ENCODE measurements at places on chromosomes 1 and 21.

- no peak overlapping the region for H3K27ac ChIP-seq
- no peak overlapping the region for H3K4me3 ChIP-seq
- H3K36me3 ChIP-seq: no peaks in the 10 kb centered on the region
- no peak for DNase-seq
- H3K4me1 ChIP-seq: no peaks in the 10 kb centered on the region
Observed at GRCh38 chr1:15354580-15354965, 55.1 kb upstream of the EFHD2 start.

- H3K36me3 ChIP-seq: no peaks in the 10 kb centered on the region
- H3K27ac ChIP-seq: no peak overlapping the region
- no peak overlapping the region for H3K4me3 ChIP-seq
- no peaks in the 10 kb centered on the region for H3K4me1 ChIP-seq
- H3K27me3 ChIP-seq: no peaks in the 10 kb centered on the region
Observed at GRCh38 chr1:223271085-223271781, 92.7 kb downstream of the SUSD4 start.

GRCh38 chr1:160499631-160500030 lies 23.4 kb downstream of the SLAMF6 start:
- no peak overlapping the region for H3K27ac ChIP-seq
- H3K36me3 ChIP-seq: peaks cover 19% of the 10 kb centered on the region
- H3K4me1 ChIP-seq: peaks cover 3% of the 10 kb centered on the region
- DNase-seq: no peak
- H3K4me3 ChIP-seq: no peak overlapping the region

DNA sequence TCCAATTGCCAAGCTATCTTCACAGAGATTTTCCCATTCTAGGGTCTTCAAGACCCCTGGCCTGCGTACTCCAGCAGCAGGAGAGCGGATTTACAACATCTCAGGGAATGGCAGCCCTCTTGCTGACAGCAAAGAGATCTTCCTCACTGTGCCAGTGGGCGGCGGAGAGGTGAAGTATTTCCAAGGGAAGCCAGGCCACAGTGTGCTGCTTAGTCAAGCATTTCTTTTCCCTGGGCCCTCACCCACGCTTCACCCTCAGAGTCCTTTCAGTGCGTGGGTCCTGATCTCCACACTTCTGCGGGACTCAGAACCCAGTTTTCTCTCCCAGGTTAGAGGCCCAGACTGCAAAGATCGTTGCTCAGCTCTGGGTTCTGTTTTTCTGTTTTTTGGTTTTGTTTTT lies 13.1 kb downstream of the CDCA8 start:
- no peak for DNase-seq
- H3K4me3 ChIP-seq: no peak overlapping the region

GRCh38 chr1:231807541-231807940 lies 181.0 kb downstream of the DISC1 start:
- H3K4me3 ChIP-seq: no peak overlapping the region
- DNase-seq: no peak
- no peak overlapping the region for H3K27ac ChIP-seq

DNA sequence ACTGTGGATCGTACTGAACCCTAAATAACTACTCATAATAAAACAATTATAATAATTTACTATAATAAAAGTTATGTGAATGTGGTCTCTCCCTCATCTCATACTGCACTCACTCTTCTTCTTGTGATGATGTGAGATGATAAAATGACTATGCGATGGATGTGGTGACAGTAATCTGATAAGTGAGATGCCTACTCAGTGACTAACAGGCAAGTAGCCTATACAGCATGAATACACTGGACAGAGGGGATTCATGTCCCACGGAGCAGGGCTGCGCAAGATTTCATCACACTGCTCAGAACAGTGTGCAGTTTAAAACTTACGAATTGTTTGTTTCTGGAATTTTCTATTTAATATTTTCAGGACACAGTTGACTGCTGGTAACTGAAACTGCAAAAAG lies 304.0 kb downstream of the DUSP10 start:
- no peaks in the 10 kb centered on the region for H3K36me3 ChIP-seq
- H3K4me1 ChIP-seq: peaks cover 13% of the 10 kb centered on the region
- no peak for DNase-seq
- H3K27ac ChIP-seq: no peak overlapping the region
- H3K4me3 ChIP-seq: no peak overlapping the region
- no peaks in the 10 kb centered on the region for H3K27me3 ChIP-seq

DNA sequence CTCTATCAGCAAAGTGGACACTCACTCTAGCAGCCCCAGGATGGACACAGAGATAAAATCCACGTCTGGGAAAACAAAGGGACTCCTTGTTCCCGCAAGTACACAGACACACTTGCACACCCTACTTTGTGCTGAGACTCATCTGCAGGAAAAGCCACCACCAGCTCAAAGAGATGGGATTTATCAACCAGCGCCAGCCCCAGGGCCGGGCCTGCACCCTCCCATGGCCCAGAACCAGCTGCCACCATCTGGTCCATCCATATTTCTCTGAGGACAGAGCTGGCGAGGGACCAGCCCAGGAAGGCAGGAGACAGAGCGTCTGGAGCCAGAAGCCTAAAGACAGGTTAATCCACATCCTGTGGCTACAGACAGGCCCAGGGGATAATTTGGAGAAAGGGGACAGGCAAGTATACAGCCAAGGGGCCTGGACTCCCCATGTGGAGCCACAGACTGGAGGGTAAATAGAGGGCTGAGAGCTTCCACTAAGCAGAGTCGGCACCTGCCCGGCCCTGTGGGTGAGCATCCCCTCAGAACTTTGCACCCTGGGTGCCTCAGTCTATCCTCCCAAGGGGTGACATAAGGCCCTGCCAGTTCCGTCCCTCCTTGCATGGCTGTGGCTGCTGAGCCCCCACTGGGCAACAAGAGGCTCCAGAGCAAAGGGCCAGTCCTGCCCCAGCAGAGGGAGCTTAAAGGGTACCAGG lies 233.9 kb downstream of the PTPRU start:
- peaks cover 3% of the 10 kb centered on the region for H3K27me3 ChIP-seq
- no peak overlapping the region for H3K27ac ChIP-seq
- H3K4me3 ChIP-seq: no peak overlapping the region
- no peaks in the 10 kb centered on the region for H3K4me1 ChIP-seq
- no peaks in the 10 kb centered on the region for H3K36me3 ChIP-seq

- no peak for DNase-seq
- H3K27ac ChIP-seq: no peak overlapping the region
- peaks cover 2% of the 10 kb centered on the region for H3K27me3 ChIP-seq
- no peaks in the 10 kb centered on the region for H3K36me3 ChIP-seq
- H3K4me3 ChIP-seq: no peak overlapping the region
Observed at GRCh38 chr1:208450958-208451357, 206.8 kb upstream of the PLXNA2 start.

DNA sequence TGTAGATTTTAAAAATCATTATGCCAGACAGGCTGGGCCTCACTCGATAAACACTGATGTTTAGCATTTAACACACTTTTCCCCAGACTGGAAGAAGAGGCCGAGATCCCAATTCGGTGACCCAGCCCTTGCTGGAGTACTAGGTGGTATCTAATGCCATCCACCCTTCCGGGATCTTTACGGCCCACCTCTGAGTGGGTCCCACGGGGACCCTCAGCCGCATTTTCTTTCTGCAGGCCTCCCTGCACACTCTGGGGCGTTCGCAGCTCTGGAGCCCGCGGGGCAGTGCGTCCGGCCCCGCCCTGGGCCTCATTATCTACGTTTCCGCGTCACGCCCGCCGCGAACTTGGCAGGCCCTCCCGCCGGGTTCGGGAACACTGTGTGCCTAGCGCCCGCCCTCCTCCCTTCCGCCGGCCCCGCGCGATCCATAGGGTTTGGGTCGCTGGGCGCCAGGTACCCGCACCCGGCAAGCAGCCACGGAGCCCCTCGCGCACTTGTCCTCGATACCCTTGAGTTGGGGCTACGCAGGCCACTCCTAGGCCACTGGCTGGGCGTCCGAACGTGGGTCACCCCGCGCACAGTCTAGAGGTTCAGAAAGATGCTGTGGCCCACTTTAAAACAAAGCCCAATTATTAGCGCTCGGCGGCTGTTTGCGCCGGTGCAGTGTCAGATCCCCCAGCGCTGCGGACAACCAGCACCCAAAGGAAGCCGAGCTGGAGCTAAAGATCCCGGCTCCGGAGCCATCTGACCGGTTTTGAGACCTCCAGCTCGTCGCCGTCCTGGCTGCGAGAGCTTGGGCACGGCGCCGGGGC lies 950 bp upstream of the EVA1C start:
- H3K36me3 ChIP-seq: no peaks in the 10 kb centered on the region
- H3K27ac ChIP-seq: peak overlapping the region; percentile 90
- peaks cover 16% of the 10 kb centered on the region for H3K4me1 ChIP-seq
- DNase-seq: peak; percentile 24

- no peaks in the 10 kb centered on the region for H3K27me3 ChIP-seq
- H3K27ac ChIP-seq: no peak overlapping the region
- no peaks in the 10 kb centered on the region for H3K36me3 ChIP-seq
- DNase-seq: no peak
- no peak overlapping the region for H3K4me3 ChIP-seq
Observed at GRCh38 chr1:216894494-216894893, 171.3 kb upstream of the ESRRG start.

DNA sequence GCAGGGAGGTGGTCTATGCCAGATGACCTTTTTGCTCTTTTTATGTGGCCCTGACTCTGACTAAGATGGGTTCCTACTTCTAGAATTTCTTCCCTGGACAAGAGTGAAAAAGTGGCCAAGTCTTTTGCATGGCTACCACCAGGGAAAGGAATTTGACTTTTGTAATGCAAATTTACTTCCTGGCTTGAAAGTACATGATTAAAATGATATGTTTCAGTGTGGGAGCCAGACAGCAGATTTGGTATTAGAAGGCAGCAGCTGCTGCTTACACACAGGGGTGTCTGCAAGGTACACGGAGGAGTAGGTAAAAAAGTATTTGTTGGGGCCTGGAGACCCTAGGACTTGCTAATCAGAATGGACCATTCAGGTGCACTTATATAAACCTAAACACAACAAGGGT lies 78.4 kb downstream of the KCND3 start:
- DNase-seq: no peak
- no peaks in the 10 kb centered on the region for H3K36me3 ChIP-seq
- H3K4me1 ChIP-seq: no peaks in the 10 kb centered on the region
- H3K27me3 ChIP-seq: no peaks in the 10 kb centered on the region
- no peak overlapping the region for H3K4me3 ChIP-seq

DNA sequence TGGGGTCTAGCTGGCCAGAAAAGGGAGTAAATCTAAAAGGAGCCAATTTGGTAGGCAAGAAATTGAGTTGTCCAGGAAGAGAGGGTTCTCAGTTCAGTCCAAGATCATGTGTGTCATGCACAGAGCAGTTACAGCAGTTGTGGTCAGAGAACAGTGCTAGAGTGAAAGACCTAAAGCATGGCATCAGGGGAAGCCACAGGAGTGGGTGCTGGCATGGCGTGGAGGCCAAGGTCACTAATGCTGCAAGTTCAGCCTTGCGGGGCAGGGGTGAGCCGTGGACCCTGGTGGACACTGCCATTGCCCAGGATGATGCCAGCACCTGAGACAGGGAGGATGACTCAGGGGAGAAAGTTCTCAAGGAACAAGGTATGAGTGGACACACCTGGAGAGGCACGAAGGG lies 16.6 kb upstream of the TMEM125 start:
- H3K27me3 ChIP-seq: no peaks in the 10 kb centered on the region
- H3K4me1 ChIP-seq: no peaks in the 10 kb centered on the region
- H3K4me3 ChIP-seq: no peak overlapping the region
- H3K36me3 ChIP-seq: no peaks in the 10 kb centered on the region
- no peak overlapping the region for H3K27ac ChIP-seq

- no peak for DNase-seq
- H3K4me1 ChIP-seq: no peaks in the 10 kb centered on the region
- H3K4me3 ChIP-seq: no peak overlapping the region
- H3K27ac ChIP-seq: no peak overlapping the region
- no peaks in the 10 kb centered on the region for H3K27me3 ChIP-seq
Observed at GRCh38 chr1:161491472-161491871, 13.8 kb upstream of the FCGR2A start.

Data from effector memory CD4-positive, alpha-beta T cell (primary cell).